Glutamatergic neuron (in vitro differentiated cells): ENCODE measurements at places on chromosomes 16 and 17. TPM values are rescaled to one million over a fixed set of nuclear protein-coding genes. Genes with fewer than 3 reads are reported as not detected.

Gene HSPB9
- total RNA-seq, result 0.44 TPM

Gene CRHR1
- 0.71 TPM for total RNA-seq

Gene TBC1D3H
- total RNA-seq, result 0.37 TPM

GRCh38 chr16:67349172-67349571 lies 22.6 kb downstream of the LRRC36 start:
- DNase-seq, result no peak

DNA sequence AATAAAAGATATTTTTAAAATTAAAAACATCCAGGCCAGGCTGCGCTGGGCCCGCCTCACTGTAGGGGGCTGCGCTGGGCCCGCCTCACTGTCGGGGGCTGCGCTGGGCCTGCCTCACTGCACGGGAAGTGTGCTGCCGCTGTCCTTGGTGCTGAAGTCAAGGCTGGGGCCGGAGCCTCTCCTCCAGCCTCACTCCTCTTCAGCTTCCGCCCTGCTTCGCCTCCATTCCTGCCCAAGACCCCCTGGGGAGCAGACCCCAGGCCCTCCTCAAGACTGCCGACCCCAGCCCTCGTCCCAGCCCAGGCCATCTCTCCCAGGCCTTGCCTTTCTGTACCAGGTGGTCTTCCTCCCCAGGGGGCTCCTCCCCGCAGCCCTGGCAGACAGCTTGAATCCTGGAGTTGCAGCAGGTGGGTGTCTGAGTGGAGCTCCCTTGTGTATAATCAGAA lies 26.2 kb downstream of the ENDOV start:
- no peak for DNase-seq

GRCh38 chr17:67324330-67324729 lies 42.0 kb downstream of the PSMD12 start:
- no peak for DNase-seq

GRCh38 chr17:31654936-31655335 lies 204.1 kb downstream of the COPRS start:
- DNase-seq, result no peak

DNA sequence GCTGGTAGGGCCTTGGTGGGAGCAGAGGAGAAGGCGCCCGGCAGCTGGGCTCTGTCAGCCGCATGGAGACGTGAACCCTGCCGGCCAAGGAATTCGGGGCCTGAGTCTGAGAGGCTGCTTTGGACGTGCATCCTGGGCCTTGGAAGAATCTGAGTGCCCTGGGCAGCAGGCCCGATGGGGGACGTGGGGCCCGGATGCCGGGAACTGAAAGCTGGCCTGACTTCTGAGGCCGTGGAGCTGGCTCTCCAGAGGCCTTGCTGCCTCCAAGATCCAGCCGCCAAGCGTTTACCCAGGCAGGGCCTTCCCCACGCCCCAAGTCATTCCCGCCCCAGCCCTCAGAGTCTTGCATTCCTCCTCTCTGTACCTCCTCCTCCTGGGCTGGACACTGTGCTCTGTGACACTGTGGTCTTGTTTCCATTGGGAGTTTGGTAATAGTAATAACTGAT lies 37.2 kb downstream of the NKD1 start:
- no peak for DNase-seq

DNA sequence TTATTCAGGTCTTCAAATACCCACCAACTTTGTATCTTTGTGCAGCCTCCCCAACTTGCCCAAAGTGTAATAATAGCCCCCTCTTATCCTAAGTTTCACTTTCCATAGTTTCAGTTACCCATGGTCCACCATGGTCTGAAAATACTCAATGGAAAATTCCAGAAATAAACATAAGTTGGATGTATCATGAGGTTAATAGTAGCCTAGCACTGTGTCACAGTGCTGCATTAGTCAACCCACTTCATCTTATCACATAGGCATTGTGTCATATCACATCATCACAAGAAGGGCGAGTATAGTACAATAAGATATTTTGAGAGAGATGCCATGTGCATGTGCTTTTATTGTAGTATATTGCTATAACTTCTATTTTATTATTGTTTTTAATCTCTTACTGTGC lies 21.9 kb downstream of the OMG start:
- no peak for DNase-seq
